Left lobe of liver (tissue), 2 donors: ENCODE measurements at places on chromosomes 6 and 20. TPM values are rescaled to one million over a fixed set of nuclear protein-coding genes. Genes with fewer than 3 reads are reported as not detected.

Gene SYCP2
- total RNA-seq, result 0.35 TPM

Gene AVP
- not detected for total RNA-seq

Gene CDK19
- 6.9 TPM for total RNA-seq

Gene STX11
- 0.75 TPM for total RNA-seq

Gene SPEF1
- 0.10 TPM for total RNA-seq

Gene TXLNB
- total RNA-seq, result 0.10 TPM

Gene CASP8AP2
- total RNA-seq, result 4.6 TPM

Gene DEFB132
- total RNA-seq, result 0.15 TPM

Gene HMGN3
- 32.4 TPM for total RNA-seq

Gene FNDC11
- not detected for total RNA-seq

Gene SRSF6
- total RNA-seq, result 71.6 TPM

Gene POLR1C
- 13.3 TPM for total RNA-seq

Gene TRMT11
- 11.6 TPM for total RNA-seq

Gene KIAA1586
- total RNA-seq, result 4.9 TPM

GRCh38 chr20:62845416-62846160 lies 16.0 kb downstream of the TCFL5 start:
- DNase-seq, result no peak

DNA sequence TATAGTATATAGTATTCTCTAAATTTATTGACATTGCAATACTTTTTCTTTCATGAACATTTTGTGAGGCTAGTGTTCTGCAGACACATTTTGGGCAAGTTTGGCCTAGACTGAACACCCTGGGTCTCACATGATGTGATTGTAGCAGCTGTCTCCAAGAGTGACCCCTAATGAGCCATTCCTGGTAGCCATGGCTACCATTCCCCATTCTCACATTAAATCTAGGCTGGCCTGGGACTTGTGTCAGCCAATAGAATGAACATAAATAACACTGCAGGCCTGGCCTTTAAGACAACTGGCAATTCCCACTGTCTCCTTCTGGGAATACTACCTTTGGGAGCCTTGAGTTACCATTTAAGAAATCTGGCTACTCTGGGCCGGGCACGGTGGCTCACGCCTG lies 38.0 kb upstream of the TASP1 start:
- no peak for DNase-seq

DNA sequence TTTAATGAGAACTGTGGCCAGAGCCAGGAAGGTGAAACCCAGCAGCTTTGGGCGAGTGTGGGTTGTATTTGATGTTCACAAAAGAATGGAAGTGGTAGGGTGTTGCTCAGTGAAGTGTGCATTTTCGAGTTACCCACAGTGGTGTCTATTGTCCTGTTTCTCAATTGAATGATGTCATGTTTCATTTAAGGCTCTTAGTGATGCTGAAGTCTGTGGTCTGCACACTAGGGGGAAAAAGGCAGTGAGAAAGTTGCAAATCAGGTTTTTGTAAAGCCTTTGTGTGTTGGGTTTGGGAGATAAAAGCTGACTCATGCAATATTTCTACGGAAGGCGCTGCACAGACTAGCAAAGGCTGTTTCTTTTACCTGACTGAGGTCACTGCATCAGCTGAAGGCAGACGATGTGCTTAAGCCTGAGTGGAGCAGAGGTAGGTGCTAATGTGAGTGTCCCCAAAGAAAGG lies 121.1 kb downstream of the PLEKHG1 start:
- DNase-seq, result no peak

GRCh38 chr6:10407018-10407673 lies 7.7 kb downstream of the TFAP2A start:
- DNase-seq, result no peak

DNA sequence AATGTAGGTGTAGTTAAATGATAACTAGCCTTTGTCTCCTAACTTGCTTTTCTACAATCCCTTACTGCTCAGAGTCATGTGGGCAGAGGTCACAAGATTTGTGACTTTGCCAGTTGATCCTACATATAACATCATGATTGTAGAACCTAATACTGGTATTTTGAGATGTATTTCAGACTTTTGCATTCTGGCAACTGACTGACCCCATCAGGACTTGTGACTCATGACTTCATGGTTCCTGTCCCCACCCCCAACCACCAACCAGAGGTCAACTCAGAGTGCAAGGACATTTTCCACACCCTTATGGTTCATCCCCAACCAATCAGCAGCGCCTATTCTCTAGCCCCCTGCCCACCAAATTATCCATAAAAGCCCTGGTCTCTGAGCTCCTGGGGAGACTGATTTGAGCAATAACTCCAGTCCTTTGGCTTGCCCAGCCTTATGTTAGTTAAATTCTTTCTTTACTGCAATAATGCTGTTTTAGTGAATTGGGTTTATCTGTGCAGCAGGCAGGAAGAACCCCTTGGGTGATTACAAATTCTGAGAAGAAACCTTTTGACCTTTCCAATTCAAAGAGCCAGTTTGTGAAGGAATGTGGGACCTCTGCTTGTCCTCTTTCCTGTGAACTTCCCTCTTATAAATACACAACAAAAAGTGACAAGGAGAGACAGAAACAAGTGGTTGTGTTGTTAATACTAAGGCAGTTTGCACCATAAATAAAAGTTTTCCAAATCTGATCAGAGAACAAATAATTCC lies 588.7 kb downstream of the UTRN start:
- DNase-seq, result no peak

DNA sequence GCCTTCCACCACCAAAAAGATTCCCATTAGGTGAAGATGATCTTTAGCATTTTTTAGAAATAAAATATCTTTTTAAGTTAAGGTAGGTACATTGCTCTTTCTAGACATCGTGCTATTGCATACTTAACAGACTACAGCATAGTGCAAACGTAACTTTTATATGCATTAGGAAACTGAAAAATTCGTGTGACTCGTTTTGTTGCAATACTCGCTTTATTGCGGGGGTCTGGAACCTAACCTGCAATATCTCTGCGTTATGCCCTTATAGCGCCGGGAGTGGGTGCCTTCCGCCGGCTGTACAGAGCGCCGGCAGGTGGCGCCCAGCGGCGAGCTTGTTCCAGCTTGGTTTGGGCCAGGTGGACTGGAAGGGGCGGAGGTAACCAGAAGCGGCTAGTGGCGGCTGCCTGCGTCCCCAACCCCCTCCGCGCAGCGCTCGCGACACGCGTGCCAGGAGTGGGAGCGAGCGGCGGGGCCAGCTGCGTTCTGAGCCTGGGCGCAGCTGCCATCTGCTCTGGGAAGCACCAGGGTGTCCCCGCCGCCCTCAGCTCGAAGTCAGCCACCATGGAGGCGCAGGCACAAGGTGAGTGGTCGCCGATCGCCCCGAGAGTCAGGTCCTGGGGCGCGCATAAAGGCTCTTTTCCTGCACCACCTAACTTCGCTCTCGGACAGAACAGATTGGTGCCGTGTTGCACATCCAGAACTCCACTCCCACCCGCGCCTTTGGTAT lies at the start of gene TPD52L1:
TPD52L1 (plus strand) TSS at position 383 of the 727 bp plus-strand sequence; CDS start at position 562, 179 bp downstream.
- peak; percentile 93 for DNase-seq

DNA sequence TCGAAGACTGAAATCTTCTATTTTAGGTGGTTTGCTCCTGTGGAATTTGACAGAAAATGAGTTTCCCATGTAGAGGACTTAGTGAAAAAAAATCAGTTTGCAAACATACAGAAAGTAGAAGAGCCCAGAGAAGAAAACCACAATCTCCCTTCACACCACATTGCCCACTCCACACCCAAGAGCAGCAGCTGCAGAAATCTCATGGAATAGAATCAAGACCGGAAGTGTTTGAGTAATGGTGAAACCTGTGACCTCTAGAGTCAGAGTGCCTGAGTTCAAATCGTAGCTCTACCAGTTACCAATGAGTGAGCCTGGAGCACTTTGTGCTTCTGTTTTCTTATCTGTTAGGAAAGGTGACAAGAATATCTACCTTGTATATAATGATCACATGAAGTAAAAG lies 4.6 kb downstream of the SIRPG start:
- no peak for DNase-seq

- DNase-seq, result peak; percentile 95
These were observed 161.3 kb upstream of the GGTLC1 start for GRCh38 chr20:24149881-24150307.

- no peak for DNase-seq
These were observed 15.7 kb upstream of the AKAP12 start for GRCh38 chr6:151224076-151224475.

GRCh38 chr20:24147479-24147878 lies 158.9 kb upstream of the GGTLC1 start:
- no peak for DNase-seq

DNA sequence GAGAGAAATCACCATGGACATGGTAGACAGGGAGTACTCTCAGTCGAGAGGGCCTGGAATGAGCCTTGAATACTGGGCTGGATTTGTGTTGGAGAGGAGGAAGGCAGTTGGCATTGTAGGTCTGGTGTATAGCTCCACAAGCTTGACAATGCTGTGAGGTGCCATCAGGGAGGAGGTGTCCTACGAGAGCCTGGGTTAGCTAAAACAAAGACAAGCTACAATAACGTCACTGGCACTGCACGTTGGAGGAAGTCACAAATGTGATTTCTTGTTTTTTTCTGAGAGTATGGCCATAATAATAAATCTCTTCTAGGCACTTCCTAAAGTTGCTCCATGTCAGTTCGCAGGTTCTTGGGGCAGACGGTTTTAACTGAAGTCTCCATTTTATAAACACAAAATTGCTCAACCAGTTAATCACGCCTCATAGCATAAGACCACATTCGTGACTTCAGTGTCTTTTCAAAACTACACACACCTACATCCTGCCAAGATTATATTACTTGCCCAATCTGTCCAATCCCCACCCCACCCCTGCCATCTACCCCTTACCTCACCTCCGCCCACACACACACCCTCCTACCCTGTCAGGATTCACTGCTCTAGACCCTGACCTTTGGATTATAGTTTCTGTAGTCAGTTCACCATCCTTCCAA lies 4.4 kb upstream of the HLA-DMB start:
- no peak for DNase-seq

- DNase-seq, result no peak
These were observed 9.1 kb upstream of the ZNFX1 start for GRCh38 chr20:49286689-49287551.

- DNase-seq, result no peak
These were observed 356.0 kb upstream of the CITED2 start for GRCh38 chr6:139730340-139730974.

- no peak for DNase-seq
These were observed 137.2 kb downstream of the NCOA3 start for GRCh38 chr20:47638851-47639250.

- DNase-seq, result no peak
These were observed 55.6 kb downstream of the CARMIL1 start for GRCh38 chr6:25334793-25335192.

GRCh38 chr20:56488566-56488965 lies 20.1 kb downstream of the RTF2 start:
- DNase-seq, result no peak
